ENCODE measurements at places on chromosomes 2 and 18.
A peak's percentile ranks its signal among the peaks of the same experiment; 100 is the strongest.

DNA sequence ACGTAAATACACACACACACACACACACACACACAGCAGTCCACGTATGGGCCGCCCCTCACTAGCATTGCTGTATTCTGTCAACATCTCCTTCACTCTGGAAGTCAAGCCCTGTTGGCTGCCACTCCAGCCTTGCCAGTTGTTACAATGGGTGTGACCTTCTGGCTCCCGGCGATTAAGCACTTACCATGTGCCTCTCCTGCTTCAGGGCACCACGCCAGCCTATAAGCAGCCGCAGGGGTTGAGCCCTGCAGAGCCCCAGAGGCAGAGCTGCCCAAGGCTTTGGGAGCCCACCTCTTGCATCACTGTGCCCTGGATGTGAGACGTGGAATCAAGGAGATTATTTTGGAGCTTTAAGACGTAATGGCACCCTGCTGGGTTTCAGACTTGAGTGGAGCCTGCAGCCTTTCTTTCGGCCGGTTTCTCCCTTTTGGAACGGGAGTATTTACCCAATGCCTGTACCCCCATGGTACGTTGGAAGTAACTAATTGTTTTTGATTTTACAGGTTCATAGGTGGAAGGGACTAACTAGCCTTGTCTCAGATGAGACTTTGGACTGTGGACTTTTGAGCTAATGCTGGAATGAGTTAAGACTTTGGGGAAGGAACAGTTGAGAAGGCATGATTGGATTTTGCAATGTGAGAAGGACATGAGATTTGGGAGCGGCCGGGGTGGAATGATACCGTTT is 54.5 kb upstream of the ROCK2 start:
- DNase-seq: no peak

DNA sequence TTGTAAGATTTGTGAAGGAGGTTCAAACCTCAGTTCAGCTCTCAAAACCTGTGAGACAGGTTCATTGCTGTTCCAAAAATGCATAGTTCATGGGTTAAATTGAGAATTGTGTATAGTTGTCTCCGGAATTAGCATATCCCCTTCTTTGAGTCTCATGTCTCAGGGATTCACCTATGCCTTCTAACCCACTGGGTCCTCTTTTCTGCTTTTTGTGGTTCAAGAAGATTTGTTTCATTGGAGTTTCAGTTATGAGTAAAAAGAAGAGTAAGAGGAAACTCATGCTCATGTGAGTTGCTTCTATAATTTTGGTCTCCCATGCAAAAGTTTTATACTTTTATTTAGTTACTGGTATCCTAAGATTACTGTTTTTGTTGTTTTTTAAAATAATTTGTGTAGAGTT is 1219.8 kb upstream of the ZEB2 start:
- DNase-seq: no peak

- DNase-seq: no peak
These were observed 69.2 kb downstream of the NRXN1 start for GRCh38 chr2:50962731-50963130.

DNA sequence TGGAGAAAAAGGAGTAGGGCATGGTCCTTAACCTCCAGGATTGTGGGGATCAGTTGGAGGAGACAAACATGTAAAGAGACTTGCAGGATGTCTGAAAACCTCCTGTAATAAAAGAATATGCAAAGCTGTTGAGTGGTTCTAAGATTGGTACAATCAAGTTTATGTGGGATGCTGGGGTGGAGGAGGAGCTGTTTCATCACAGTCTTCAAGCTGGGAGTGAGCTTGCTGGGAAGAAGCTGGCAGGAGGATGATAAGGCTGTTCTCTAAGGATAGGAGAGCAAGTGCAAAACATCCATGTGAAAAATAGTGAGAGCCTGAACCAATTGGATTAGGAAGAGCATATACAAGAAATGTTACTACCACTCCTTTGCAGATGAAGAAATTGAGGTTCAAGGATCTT is 161.9 kb upstream of the CRIM1 start:
- no peak for DNase-seq

GRCh38 chr2:188983427-188984064 is 9.4 kb downstream of the COL3A1 start:
- DNase-seq: no peak

- no peak for DNase-seq
These were observed 23.3 kb upstream of the RMC1 start for GRCh38 chr18:23479829-23480505.

DNA sequence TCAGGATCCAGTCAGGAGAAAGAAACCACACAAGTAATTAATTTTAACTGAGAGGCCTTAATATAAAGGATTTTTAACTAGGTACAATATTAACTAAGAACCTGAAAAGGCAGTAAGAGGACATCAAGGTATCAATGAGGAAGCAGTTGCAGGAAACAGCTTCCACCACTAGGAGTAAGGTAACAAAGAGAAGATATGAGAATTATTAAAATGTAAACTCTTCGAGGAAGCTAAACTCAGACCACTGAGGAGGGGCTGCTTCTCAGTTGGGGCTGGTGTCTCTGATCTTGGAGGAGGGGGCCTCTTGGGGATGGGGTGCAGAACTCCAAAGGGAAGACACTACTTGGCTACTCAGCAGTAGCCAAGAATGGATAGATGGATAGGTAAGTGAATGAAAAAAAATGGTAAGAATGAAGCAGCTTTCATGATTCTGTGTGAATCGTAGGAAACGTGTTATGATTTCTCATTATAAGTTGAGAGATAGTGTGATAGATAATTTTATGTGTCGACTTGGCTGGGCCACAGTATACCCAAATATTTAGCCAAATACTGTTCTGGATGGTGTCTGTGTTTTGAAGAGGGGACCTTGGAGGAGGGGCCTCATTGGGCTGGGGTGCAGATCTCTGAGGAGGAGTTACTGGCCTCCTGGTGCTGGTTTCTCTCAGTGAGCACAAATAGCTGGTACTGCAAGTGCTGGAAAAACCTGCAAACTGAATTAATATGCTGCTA is 547.7 kb upstream of the LRRTM1 start:
- no peak for DNase-seq

DNA sequence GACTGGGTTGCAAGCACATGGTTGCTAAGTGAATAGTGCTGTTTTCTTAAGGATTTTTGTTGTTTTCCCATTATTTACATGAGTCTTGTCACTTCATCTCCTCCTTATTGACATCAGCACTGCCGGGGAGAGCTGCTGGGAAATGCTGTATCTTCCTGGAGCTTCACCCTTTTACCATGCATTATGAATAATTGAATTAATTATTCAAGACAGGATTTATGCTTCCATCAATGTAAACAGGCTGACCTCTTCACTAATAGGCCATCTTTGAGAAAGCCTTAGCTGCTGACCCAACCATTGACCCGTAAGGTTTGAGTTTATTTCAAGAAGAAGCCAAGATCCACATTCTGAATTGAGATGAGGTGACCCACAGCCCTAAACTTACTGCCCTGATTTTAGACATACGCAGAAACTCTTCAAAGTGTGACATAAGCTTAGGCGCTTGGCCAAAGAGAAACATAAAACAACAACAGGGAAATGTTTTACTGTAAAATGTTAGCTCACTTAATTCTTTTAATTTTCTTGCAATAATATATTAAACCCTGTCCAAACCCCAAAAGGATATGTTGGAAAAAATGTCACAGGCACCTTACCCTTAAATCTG is 365.5 kb upstream of the SYT4 start:
- DNase-seq: no peak

DNA sequence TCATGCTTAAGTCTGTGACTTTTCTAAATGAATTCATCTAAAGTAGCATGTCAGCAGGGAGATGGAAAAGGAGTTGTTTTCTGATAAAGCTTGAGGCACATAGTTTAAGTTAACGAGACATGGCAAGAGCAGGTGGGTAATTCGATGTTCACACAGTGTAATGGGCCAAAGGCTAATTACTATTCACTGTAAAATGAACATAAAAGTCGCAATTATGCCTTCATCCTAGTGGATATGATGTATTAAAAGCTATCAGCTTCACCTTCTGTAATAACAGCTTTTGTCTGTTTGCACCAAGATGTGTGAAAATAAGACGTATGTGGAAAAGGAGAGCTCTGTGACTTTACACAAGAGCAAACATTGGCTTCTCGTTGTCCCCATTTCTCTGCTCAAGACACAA is 94.2 kb upstream of the CDH20 start:
- no peak for DNase-seq

DNA sequence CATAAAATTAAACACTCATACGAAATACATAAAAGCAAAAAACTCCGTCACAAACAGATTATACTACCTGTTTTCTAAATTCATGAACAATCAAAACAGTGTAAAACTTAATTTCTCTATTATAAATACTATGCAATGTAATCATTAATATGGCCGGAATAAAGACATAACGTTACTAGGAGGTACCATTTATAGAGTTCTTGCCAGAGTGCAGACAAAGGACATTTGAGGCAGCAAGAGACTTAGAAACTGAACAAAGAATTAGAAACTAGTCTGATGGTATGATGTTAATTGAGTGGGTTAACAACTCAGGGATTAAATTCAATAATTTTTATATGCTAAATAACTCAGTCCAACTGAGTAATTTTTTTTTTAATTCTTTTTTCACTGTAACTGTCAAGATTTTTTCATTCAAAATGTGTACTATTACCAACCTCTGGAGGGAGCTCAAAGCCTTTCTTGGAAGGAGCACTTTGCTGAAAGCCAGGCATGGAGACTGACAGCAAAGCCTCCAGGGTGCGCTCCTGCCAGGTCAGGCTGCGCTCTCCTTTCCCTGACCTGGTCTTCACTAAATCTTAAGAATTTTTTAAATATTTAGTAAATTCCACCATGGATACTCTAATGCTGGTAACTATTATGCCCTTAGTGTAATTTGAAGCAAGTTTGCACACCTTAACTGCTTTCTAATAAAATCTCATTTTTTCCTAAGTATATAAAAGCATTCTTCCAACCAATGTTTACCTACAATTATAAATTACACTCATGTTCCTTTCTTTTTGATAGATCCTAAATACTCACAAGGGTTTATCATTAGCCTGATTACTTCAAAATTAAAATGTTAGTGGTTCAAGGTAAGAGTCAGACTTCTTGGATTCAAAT is 34.1 kb downstream of the WDR35 start:
- DNase-seq: peak; percentile 35

DNA sequence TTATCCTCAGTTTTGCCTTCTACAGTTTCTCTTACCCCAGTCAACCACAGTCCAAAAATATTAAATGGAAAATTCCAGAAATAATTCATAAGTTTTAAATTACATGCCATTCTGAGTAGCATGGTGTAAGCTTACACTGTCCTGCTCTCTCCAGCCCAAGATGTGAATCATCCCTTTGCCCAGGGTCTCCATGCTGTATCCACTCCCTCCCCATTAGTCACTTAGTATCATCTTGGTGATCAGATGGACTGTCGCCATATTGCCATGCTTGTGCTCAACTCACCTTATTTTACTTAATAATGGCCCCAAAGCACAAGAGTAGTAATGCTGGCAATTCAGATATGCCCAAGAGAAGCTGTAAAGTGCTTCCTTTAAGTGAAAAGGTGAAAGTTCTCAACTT is 18.5 kb upstream of the CCNT2 start:
- no peak for DNase-seq

DNA sequence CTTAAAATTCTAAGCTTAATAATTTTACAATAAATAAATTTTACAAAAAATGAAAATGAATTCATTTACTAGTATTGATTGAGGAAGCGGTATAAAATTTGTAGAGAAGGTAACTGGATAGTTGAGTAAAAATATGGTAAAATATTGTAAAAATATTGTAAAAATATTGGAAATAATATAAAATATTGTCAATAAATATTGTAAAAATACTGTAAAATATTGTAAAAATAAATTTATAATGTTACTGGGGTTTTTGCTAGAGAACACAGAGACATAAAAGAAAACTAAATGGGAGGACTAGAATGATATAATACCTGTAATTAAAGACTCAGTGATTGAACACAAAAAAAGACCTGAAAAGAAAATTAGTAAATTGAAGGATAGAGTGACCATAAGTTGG is 546.3 kb upstream of the NETO1 start:
- no peak for DNase-seq

GRCh38 chr18:23851470-23852002 is 162.3 kb downstream of the LAMA3 start:
- DNase-seq: no peak
